Posterior vena cava (tissue), 2 donors: ENCODE measurements at places on chromosomes 4 and X. TPM values are rescaled to one million over a fixed set of nuclear protein-coding genes. Genes with fewer than 3 reads are reported as not detected.

Gene EVC
- 25.6 TPM for total RNA-seq

Gene SYP
- total RNA-seq = 1.5 TPM

Gene ZNF630
- total RNA-seq = 3.4 TPM

Gene NAA11
- total RNA-seq = not detected

Gene PRICKLE3
- total RNA-seq = 8.0 TPM

Gene RAB40A
- total RNA-seq = 19.7 TPM

Gene SLC25A14
- 8.4 TPM for total RNA-seq

Gene EMCN
- total RNA-seq = 39.4 TPM

Gene NAAA
- 40.4 TPM for total RNA-seq

Gene HSD17B13
- total RNA-seq = 0.32 TPM

- DNase-seq = no peak
Observed at GRCh38 chr4:3184725-3185124, 64.2 kb upstream of the MSANTD1 start.

DNA sequence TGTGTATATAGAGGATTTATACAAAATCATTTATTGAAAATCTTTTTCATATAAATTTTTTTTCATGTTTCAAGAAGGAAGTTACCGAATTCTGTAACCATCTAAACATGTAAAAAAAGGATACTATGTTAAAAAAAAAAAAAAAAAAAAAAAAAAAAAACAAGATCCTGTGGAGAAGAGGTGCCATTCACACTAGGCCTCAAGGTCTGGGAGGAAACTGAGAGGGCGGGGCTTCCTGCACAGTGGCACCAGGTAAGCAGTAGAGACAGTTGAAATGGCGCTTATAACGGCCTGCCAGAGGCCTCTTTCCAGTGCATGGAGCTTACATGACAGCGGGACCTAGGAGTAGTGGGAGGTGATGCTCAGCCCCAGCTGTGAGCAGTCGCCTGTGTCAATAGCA lies 17.5 kb downstream of the TRAPPC2 start:
- no peak for DNase-seq

DNA sequence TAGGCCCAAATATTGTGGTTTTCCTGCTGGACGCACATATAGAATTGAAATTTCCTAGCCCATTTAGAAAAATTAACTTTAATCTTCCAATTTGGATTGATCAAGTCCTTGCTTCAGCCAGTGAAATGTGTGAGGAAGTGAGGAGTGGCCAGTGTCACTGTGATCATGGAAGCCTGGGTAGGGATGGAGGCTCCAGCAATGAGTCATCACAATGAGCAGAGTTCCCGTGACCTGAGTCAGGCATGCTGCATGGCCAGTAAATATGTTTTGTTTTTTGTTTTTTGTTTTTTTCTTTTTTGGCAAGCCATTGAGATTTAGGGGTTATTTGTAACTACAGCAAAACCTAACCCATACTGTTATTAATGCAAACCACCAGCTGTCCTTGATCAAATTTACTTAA lies 52.1 kb downstream of the IDS start:
- DNase-seq = no peak

- DNase-seq = no peak
Observed at GRCh38 chr4:41077628-41078027, 136.7 kb downstream of the APBB2 start.

- no peak for DNase-seq
Observed at GRCh38 chr4:176794151-176794550, 1.4 kb upstream of the VEGFC start.

DNA sequence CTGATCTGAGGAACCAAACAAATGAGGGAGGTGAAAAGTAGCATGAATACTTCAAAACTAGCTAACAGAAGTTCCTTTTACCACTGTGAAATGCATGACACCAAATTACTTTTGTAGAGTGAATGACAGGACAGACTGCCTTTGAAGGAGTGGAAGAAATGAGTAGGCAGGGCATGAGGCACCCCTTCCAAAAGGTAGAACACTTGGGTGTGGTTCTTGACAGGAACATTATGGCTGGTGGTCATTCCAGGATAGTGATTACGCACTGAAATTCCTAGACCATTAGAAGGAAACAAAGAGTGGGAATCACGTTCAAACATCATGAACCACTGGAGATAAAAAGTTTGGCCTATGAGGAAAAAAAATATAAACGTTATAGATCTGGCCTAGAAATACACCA lies 4.9 kb downstream of the HUWE1 start:
- DNase-seq = no peak

- DNase-seq = no peak
Observed at GRCh38 chr4:12911750-12912358, 572.3 kb downstream of the RAB28 start.

DNA sequence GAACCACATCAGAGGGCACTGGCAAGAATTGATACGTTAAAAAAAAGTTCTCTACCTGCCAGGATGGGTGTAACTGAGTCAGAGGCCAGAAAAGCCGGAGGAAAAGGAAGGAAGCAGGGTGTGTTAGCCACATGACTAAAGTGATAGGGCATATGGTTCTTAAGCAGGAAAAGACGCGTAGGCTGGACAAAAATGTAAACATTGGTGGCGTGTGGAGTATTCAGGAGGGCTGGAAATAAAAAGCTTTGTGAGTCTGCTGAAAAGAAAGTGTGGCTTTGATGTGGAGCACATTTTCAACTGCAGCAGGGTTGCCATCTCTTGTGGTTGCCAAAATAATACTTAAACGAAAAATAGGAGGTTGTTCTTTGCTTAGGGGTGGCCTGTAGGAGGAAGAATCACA lies 186.5 kb upstream of the RPL34 start:
- DNase-seq = no peak

DNA sequence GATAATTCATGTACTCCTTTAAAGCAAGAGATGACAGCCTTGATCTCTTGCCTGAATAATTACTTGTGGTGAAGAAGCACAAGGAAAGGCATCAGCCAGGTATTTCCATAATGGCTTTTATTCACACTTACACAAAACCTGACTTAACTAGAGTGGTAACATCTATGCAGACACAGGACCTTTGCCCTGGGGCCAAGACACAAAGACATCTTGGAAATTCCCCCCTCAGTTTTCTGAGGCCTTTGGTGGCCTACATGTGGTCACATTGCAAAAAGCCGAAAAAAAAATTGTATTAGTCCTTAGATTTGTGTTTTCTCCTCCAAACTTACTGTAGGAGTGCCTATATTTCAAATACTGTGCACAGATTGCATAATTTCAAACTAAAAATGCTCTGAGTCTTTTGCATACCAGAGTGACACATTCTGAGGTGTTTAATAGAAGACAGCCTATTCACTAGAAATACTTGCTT lies 172.4 kb downstream of the PDGFC start:
- no peak for DNase-seq

- no peak for DNase-seq
Observed at GRCh38 chrX:7704205-7704604, 138.8 kb upstream of the VCX start.

- DNase-seq = no peak
Observed at GRCh38 chrX:41408576-41408975, 38.6 kb upstream of the NYX start.

DNA sequence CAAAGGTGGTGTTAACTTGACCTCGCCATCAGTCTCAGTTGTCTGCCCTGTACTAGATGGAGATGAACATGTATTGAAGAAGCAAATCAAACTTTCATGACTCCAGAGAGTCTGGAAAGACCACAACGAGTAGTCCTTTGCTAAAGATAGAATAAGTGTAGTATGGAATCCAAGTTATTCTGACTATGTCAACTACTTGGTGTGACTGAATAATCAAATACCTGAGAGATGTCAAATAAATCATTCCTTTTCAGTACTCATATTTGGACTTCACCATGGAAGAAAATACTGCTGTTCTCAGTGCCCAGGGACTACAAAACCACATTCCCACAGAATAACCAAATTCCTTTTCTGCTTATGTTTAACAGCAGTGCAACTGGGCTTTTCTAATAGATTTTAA lies 161.2 kb upstream of the SPRY1 start:
- DNase-seq = no peak

DNA sequence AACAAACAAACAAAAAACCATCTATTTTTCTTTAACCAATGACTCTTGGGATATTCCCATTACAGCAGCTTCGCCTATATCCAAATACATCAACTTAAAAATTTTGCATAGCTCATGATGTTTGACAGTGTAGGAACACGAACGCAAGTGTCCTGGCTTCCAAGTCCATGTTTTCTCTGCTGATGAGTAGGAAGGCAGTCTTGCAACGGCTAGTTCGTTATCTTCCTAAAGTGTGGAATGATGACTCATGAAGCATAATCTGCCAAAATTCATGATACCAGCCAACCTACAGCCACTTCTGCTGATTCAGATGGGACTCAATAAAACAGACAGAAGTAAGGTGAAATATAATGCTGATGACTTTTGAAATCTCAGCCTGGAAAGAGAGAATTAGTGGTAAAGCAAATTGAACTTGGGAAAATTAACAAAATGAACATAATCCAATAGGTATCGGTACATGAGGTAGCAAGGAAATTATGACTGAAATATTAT lies 6.4 kb upstream of the SEPTIN11 start:
- DNase-seq = no peak

DNA sequence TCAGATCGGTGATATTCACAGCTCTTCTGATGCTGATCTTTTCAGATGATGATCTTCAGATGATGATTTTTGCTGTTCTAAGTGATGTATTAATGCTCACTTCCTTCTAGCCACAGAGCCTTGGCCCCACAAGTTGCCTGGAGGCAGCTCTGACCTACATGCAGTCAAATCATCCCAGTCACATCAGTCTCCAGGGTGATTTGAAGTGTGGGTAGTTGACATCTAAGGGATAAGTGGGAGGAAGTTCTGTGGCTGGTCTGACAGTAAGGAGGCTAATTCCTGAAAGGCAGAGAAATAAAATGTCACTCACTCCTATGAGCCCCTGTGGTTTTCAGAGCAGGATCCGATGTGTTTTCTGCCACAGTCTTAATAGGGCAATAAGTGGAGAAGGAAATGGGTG lies 79.8 kb upstream of the RPL34 start:
- no peak for DNase-seq

DNA sequence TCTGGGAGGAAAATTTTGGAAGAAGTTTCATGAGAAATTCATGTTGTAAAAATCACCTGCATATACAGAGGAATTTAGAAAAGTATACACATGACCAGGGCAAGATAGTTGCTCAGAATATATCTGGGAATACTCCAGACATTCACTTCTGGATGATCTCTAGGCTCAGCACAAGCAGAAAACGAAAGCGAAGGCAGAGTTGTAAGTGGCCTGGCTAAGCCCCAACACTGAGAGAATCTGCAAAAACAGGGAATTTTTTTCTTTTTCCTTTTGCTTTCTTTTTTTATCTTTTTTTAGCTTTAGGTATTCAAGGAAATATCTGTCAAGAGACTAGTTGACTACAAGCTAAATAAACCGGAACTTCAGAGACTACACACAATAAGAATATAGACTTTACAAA lies 207.2 kb downstream of the FGF13 start:
- no peak for DNase-seq

GRCh38 chrX:18955676-18956075 lies 28.2 kb downstream of the PHKA2 start:
- no peak for DNase-seq

DNA sequence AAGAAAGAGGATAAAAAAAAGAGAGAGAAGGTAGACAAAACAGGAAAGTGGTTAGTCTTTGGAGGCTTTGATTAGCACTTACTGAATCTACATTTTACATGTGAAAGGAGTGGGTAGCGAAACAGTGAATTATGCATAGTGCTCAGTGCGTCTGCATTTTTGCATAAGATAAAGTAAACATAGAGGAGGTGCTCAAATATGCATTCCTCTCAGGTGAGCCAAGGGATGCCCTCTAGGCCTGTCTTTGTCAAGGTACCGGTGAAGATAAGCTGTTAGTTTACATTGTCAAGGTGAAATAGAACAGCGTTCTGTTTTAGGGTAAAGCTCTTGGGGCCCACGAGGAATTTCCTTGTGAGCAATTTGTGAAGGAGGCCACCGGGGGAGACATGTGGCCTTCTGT lies 260.6 kb downstream of the TRIML1 start:
- DNase-seq = no peak
